ENCODE measurements at places on chromosomes 2 and 18. TPM values are rescaled to one million over a fixed set of nuclear protein-coding genes. Genes with fewer than 3 reads are reported as not detected.

CXCR1 gene
- total RNA-seq = 0.49 TPM

- no peak for DNase-seq
Observed at GRCh38 chr2:100647709-100648108, 84.9 kb downstream of the PDCL3 start.

DNA sequence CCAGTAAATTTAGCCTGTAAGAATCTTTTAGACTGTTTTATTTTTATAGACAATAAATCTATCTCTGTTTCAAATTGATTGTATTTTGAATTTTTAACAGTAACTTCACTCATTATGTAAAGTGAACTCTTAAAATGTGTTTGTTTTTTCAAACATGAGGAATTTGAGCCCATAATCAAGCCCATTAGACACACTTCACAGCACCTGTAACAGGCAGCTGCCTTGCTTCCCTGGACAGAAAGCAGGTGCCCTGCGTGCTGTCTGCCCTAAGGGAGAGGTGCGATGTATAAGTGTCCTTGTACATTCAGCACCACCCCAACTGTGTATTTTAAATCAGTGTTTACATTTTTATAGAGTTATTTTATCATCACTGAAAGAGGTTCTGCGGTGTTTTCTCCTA, 186.5 kb upstream of the TPO start:
- no peak for DNase-seq

GRCh38 chr2:236180831-236181453, 12.8 kb upstream of the GBX2 start:
- DNase-seq = no peak

GRCh38 chr2:233980955-233981561, 63.9 kb downstream of the TRPM8 start:
- no peak for DNase-seq

- no peak for DNase-seq
Observed at GRCh38 chr2:165868211-165868610, 74.2 kb upstream of the GALNT3 start.

RNF152 gene
- 45.7 TPM for total RNA-seq

- DNase-seq = no peak
Observed at GRCh38 chr2:101617188-101617587, 80.3 kb upstream of the MAP4K4 start.

FLACC1 gene
- total RNA-seq = 0.74 TPM

GRCh38 chr2:205463466-205464025, 218.8 kb upstream of the NRP2 start:
- no peak for DNase-seq

- DNase-seq = no peak
Observed at GRCh38 chr2:29583548-29584156, 337.7 kb downstream of the ALK start.

DNA sequence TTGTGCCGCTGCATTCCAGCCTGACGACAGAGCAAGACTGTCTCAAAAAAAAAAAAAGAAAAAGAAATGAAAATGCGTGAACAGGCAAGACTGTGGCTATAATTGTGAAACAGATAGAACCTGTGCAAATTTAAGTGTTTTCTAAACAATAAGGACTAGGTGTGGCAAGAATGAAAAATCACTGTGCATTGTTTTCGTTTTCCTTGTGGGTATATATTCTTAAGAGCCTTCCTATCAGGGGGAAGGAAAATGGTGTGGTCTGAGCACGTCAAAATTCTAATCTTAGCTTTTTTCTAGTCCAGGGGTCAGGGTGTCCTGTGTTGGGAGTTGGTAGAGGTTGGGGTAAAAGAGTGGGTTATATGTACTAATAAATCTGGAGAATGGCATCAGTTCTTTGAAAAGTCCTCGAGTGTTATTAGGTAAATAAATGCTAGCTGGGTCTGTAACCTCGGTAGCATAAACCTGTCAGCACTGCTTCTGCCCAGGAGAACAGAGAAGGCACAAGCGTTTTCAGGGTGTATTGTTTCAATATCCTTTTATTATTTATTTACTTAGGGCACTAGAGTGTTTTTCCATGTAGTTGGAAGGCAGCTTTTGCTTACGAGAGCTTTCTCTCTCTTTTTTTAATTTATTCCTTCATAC, 11.6 kb downstream of the ATP6V1C2 start:
- DNase-seq = no peak

PRKAG3 gene
- not detected for total RNA-seq

DSEL gene
- 7.6 TPM for total RNA-seq

PPP1R1C gene
- total RNA-seq = not detected

SAG gene
- not detected for total RNA-seq

Data from vagina (tissue), 2 donors.